CD4-positive, alpha-beta T cell treated with Interleukin-12 subunit alpha and Interleukin-12 subunit beta, for 1 hour (primary cell): ENCODE measurements at places on chromosomes 13 and 19.

DNA sequence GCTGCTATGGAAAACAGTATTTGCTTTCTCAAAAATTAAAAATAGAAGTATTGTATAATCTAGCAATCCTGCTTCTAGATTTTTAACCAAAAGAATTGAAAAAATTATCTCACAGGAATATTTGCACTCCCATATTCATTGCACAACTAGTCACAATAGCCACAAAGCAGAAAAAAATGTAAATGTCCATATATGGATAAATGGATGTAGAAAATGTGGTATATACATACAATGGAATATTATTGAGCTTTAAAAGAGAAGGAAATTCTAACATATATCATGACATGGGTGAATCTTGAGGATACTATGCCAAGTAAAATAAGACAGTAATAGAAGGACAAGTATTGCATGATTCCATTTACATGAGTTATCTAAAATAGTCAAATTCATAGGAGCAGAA, 2753.0 kb downstream of the PCDH9 start:
- no peak for DNase-seq

DNA sequence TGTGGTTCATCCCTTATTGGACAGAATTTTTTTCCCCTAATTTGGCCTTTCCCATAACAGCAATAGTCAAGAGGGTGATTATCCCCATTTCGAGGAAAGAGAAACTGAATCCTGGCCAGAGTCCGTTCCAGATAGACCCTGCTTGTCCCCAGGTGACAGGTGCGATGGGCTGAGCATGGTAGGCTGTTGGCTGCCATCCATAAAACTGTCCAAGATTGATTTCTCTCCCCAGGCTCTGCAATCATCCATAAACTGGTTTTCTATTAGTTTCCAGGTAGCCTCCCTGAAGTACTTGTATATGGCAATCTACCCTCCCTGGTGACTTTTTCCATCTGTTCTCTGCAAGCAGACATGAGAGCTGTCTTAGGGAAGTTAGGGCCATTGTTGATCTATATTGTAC, 25.4 kb downstream of the SERP2 start:
- no peak for DNase-seq

DNA sequence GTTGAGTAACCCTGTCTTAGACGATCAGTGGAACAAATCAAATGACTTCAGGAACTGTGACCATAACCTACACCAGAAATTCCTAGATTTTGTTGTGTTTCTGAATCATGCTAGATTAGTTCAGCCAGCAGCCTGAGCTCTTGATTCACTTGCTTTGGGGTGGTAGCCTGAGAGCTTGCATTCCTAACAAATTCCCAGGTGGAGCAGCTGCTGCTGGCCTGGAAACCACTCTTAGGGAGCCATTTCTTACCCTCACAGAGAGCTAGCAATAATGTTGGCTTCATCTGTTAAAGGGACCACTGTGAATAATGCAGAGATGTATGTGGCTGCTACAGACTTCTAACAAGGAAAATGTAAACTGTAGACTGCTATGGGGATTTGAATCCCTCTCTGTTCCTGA, 388.1 kb upstream of the PRR20A start:
- no peak for DNase-seq

DNA sequence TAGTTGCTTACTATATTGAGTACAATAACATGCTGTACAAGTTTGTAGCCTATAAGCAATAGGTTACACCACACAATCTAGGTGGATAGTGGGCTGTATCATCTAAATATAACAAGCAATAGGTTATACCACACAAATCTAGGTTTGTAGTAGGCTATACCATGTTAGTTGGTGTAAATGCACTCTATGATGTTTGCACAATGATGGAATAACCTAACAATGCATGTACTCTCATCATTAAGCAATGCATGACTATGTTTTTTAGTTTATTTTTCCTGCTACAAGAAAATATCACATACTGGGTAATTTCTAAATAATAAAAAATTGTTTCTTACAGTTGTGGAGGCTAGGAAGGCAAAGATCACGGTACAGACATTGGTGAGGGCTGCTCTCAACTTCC, 262.5 kb downstream of the SLITRK6 start:
- no peak for DNase-seq

GRCh38 chr19:30053558-30053957, 111.5 kb downstream of the URI1 start:
- no peak for DNase-seq

DNA sequence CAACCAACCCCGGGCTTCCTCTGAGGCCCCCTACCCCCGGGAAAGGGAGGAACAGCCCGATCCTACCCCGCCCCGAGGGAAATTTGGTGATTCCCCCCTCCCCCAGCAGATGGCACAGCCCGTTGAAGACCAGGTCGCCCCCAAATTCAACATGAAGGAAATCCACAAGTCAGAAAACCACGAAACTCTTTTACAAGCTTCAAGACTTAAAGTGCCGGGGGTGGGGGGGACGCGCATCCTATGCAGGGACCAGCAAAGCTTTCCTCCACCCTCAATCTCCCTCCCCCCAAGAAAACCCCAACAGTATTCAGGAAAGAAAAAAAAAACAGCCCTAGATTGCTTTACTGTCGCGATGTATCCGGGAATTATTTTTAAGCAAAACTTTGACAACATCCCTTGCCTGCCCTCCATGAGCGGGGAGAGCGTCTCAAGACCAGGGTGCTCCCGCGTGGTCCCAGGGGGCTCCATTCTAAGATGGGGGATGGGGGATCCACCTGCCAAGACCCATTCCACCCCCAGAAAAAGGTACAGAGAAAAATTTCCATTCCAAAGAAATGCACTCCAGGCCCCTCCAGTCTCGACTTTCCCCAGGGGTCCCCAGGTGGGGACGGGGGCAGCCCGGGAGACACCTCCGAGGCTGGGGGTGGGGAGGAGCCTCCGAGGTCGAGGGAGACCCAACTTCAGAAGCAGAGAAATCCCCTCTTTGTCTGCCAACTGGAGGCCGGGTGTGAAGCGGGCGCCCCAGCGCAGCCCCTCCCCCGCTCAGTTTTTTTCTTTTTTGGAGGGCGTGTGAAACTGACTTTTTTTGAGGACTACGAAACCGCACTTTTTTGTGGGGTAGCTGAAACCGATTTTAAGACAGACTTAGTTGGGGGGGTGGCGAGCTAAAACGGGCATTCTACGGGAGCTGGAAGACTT, 1.5 kb downstream of the TCF3 start:
- peak; percentile 85 for DNase-seq

- DNase-seq = no peak
Measured at GRCh38 chr13:44305917-44306370, 67.7 kb upstream of the SERP2 start.

DNA sequence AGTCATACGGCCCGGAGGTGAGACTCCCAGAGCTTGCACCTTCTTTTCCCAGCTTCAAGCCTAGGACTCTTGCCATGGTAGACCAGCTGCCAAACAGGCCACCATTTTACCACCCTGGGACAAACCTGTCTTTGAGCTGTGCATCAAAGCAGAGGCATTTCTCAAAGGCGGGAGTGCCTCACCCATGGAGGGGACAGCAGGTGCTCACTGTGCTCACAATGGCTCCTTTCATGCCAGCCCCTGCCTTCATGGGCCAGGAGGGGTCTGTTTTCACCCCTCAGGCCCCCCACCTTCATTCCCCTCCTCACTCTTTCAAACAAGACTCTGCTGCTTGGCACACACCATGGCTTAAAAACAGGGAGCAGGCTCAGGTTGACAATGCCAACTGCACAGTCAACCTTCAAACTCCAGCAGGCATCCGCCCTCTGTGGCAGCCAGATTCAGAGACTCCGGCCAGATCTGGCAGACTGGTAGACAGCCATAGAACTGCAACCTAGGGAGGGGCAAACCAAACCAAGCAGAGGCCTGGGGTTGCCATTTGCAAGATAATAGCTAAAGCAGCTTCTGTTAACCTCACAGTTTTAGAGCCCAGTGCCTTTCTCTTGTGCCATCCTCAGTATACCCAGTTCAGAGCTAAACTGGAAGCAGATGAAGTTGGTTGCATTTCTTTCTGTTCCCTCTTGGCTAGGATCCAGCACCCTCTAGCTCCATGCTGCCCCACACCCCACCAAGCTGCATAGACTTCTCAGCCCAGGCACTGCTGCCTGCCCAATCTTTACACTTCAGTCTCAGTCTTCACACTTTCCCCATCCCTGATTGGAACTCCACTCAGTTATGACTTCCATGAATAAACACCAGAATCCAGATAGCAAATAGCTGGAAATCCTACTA, 93.9 kb upstream of the SPATA13 start:
- no peak for DNase-seq

GRCh38 chr19:7863157-7863970, 10.8 kb downstream of the PRR36 start:
- DNase-seq = peak; percentile 17

DNA sequence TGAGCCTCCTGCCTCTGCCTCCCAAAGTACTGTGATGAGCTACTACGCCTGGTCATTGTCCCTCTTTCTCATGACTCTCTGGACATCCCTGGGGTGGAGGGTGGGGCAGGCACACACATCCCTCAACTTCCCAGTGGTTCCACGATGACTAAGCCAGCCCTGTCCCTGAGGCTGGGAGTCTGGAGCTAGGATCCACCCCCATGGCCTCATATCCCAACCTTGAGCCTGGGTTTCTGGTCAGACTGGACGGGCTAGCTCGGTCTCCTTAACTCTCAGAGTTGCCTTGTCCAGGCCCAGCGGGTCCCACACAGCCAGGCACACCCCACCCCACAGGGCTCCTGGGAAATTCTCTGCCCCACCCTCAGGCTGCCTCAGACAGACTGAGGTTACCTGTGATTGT, 19.6 kb downstream of the IER2 start:
- no peak for DNase-seq

GRCh38 chr13:50200569-50200968, 185.3 kb downstream of the KCNRG start:
- DNase-seq = no peak

DNA sequence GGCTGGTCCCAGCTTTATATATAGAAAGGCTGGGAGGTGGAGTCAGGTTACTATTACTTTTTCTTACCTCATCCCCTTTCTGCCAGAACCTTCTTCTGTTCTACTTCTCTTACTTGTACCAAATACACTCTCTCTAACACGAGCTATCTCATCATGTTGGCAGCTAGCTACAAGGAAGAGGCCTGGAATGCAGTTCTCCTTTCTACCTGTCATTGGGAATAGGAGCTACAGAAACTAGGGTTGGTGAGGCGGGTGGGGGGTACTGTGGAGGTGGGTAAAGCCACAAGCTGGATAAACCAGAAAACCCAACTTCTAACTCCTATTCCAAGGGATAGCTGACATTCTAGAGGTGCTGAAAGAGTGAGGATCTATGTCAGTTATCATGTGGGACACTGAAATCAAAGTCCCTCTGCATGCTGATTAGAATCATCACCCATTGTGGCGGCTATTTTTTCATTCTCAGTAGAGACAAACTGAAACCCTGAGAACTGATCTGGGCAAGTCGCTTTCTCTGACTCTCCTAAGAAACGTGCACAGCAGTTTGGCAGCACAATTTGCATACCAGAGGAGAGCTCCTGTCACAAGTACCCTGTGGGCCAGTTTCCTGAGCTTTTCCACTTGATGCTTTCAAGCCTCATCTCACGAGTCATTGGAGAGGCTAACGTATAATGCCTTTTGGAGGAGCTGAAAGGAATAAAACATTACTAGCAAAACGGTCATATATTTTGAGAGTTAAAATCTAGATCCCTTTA, 358.1 kb downstream of the ENOX1 start:
- DNase-seq = no peak

DNA sequence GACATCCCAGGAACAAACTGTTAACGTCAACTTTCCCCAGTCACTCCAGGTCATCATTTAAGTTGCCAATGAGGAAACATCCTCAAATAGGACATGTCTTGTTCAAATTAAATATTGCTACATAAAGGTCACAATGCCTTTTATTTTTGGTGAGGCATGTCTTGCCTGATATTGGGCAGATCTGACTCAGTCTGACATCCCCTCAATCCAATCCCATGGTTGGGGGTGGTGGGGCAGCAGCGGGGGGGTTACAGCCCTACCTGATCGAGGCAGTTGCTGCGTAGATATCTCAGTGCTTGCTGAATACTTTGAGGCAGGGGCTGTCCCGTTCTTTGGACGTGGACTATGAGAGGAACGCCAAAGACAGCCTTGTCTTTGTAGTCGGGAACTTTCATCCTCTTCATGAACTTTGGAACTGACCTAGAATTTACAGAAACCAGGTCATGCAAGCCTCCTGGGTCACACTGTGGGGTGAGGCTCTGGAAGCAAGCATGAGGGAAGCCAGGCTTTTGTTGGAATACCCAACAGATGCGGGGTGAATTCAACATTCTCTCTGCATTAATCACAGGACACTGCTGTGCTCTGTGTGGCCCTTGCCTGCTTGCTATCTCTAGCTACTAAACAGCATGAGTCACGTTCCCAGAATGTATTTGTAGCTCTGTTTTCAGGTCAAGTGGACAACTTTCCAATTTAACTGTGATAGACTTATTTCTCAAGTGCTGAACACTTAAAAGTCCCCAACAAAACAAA, 109.8 kb downstream of the KL start:
- no peak for DNase-seq

- no peak for DNase-seq
Measured at GRCh38 chr19:8392017-8392591, 1.9 kb downstream of the RAB11B start.

GRCh38 chr19:6065685-6066374, 44.5 kb downstream of the RFX2 start:
- peak; percentile 73 for DNase-seq

- DNase-seq = no peak
Measured at GRCh38 chr13:76948149-76948548, at the start of gene ACOD1. TSS of gene ACOD1 (plus strand) at chr13:76948511. CDS start at chr13:76948559, 48 bp downstream.
